ENCODE measurements at places on chromosomes 16 and 17.
A peak's percentile ranks its signal among the peaks of the same experiment; 100 is the strongest.

DNA sequence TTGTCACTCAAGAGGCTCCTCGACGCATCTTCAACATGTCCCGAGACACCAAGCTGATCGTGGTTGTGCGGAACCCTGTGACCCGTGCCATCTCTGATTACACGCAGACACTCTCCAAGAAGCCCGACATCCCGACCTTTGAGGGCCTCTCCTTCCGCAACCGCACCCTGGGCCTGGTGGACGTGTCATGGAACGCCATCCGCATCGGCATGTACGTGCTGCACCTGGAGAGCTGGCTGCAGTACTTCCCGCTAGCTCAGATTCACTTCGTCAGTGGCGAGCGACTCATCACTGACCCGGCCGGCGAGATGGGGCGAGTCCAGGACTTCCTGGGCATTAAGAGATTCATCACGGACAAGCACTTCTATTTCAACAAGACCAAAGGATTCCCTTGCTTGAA is 101.0 kb downstream of the HS3ST2 start:
- DNase-seq: no peak

DNA sequence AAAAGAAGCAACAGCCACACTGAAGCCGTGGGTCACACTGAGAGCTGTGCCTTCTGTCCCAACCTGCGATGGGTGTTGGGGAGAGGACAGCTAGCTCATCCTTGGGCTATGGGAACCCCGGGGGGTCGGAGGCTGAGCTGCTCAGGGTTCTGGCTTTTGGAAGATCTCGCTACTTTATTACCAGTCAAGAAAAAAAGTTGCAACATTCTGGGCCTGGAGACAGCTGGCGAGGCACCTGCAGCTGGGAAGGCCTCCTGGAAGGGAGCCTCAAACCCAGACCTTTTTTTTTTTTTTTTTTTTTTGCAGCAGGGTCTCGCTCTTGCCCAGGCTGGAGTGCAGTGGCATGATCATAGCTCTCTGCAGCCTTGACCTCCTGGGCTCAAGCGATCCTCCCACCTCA is 24.9 kb downstream of the TPSD1 start:
- DNase-seq: no peak

DNA sequence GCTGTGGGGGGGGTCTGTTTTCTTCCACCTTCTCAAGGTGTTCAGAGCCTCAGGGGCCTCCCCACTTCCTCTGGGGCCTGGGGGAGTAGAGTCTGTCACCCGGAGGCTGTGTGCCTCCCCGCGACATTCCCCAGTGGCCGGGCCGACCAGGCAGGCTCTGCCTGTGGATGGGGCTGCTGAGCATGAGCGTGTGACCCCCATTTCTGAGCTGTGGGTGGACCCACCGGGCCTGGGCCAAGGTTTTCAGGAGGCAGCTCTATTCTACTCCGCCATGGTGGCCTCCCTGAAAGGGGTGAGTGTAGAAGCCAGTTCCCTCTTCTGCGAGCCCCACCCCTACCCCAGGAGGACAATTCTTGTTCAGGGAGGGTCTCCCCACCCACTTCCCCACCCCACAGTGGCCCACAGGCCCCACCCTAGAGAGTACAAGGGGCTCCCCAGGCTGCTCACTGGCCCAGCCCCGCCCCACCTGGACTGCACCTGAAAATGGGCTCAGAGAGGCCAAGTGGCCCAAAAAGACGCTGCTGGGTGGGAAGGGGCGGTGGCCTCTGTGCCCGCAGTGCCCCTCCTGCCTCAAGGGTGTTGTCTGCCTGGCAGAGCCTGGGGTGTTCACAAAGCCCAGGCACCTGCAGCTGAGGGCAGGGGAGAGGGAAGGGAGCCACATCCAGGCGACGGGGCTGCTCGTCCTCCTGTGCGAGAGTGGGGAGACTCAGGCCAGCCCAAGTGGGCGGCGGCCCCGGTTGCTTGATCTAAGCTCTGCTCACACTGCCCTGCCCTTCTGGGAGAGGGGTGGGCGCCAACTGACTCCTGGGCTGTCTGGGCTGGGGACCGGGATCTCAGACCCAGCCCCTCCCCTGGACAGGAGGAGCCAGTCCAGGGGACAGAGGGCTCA is 1.3 kb downstream of the MSLN start:
- no peak for DNase-seq

GRCh38 chr16:11407047-11407982 is 62.1 kb downstream of the RMI2 start:
- DNase-seq: peak; percentile 25

DNA sequence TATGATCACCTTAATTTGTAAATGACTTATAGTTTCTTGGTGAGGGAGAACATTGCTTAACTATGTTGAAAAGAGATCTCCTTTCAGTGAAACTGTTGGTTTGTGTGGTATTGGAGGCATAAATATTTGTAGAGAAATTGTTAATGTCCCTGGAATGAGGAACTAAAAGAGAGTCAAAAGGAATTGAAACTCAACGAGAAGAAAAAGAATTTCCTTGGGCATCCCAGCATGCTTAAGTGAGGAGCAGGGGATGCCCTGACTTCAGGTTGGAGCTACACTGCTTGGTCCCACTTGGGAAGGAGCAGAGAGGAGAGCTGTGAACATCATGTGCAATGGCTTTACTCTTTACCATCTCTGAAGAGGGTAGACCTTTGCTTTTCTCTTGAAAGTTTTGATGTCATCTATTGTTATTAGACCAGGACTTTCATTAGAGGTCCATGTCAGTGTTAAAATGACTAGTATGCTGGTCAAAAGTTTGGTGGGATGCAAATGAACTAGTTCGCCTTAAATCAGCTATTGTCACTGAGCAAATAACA is 21.7 kb downstream of the KRT23 start:
- no peak for DNase-seq

GRCh38 chr16:89658221-89658879 is 714 bp downstream of the SPATA33 start:
- no peak for DNase-seq

- DNase-seq: peak; percentile 63
These were observed 17.8 kb upstream of the RAI1 start for GRCh38 chr17:17663160-17664063.

DNA sequence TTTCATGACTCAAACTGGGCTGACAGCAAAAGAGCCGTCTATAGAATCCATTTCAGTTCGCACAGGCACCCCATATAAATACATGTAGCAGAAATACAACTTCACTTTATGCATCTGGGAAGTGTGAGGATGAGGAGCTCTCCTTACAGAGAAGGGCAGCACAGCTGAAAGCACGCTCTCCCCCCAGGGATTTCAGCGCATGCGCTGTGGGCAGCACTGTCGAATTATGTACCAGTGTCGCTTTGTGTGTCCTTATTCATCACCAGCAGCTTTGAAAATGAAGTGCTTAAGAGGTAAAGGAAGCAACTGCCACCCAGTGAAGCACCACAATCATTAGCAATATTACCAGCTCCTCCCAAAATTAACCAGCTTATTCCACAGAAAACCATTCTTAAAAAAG is 39.9 kb downstream of the CEP95 start:
- no peak for DNase-seq

- no peak for DNase-seq
These were observed 742.1 kb upstream of the SOX9 start for GRCh38 chr17:71378741-71379140.

DNA sequence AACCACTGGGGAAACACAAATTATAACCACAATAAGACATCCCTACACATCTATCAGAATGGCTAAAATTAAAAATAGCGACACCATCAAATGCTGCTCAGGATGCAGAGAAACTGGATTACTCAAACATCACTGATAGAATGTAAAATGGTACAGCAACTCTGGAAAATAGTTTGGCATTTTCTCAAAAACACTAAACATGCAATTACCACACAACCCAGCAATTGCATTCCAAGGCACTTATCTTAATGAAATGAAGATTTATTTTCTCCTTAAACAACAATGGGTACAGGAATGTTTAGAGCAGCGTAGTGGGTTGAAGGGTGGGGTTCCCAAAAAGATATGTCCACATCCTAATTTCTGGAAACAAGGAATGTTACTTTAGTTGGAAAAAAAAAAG is 309.0 kb upstream of the PMFBP1 start:
- DNase-seq: no peak

DNA sequence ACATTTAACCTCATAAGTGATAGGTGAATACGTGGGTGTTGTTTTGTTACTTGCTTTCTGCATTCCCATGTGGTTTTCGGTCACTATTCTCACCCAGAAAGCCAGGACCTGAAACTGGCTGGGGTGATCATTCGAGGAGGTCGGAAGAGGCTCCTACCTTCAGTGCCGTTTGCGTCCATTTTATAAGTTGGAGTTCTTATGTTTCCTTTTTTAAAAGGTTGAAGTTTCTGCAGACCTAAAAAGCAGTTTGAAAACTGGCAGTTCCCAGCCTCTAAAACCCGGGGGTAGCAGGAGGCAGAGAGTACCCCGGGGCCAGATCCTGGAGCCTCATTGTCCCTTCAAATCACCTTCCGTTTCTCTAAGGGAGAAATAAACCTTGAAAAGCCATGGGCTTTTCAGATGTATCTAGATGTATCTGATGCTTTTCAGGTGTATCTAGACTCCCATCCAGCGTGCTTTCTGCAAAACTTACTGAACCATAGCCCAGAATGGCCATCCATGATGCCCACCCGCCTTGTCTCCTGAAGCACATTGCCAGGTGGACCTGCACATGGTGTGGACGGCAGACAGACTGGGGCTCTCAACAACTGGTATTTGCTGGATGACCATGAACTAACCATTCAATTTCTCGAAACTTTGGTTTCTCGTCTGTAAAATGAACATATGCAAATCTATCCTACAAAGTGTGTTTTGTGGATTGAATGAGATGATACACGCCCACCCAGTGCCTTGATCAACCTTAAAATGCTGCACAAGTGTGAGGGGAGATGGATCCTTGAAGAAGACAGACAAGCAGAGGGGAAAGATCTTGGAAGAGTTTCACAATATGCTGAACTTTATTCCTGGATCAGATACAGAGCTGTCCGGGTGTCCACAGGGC is 1.3 kb downstream of the NLRC5 start:
- DNase-seq: no peak

GRCh38 chr16:13680021-13680889 is 239.7 kb upstream of the ERCC4 start:
- DNase-seq: no peak

DNA sequence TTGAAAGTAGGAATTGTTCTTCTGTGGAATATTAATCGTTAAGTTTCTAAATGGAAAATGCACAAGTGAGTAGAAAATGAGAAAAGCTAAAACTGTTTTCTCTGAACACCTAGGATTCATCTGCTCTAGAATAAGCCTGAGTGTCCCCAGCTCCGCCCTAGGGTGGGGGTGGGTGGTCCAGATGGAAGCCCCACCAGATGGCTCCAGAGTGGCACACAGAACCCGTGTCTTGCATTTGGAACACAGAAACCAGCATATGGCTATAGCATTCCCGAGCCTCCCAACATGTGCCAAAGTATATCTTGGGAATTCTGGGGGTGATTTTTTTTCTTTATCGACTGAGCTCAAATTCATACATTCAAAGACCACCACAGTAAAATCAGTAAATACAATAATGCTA is 517.7 kb upstream of the PSMD7 start:
- DNase-seq: no peak

DNA sequence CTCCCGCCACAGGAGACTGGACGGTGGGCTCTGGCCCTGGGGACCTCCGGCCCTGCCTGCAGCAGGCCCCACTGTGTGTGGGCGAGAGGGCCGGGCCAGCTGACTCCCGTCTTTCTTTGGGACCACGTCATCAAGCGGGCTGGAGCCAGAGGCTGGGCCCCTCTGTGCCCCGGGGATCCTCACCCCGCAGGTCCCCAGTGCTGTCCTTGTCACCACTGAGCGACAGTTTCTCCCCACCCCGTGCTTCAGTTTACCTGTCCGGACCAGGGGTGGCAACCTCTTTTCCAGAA is 181.9 kb upstream of the ZNF469 start:
- no peak for DNase-seq

- no peak for DNase-seq
These were observed 50.7 kb downstream of the RNF213 start for GRCh38 chr17:80311216-80311827.

GRCh38 chr16:53282328-53282727 is 151.9 kb upstream of the RBL2 start:
- DNase-seq: no peak

DNA sequence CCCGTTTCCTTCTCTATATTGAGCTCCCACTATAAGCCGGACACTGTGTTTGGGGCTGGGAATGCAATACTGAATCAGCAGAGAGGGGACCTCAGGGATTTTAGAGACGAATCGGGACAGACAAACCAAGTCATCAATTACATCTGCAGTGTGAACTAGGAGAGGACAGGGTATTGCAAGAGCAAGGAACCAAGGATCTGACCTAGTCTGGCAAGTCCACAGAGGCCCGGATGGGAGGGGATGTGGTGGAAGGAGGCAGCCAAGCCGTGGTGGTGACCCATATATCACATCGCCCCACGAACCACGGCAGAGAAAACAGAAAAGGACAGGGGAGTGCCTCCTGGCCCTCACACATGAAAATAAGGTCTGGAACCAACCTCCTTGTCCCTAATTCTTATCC is 28.1 kb upstream of the NXPH3 start:
- DNase-seq: no peak

DNA sequence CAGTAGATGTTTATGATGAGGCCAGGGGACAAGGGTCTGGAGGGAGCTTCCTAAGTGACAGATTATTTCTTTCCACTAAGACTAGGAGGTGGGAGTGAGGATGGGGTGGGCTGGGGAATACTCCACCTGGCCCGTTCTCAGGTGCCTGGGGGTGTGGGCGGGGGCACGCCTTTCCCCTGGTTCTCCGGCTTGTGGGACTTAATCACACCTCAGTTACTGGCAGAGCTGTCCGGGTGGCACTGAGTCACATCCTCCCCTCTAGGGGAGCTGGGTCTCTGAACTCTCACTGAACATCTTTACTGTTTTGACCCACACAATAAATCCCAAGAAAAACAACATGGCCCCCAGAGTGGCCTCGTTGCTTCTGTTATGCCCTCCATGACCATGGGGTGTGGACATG is 332.8 kb downstream of the MAF start:
- DNase-seq: no peak

DNA sequence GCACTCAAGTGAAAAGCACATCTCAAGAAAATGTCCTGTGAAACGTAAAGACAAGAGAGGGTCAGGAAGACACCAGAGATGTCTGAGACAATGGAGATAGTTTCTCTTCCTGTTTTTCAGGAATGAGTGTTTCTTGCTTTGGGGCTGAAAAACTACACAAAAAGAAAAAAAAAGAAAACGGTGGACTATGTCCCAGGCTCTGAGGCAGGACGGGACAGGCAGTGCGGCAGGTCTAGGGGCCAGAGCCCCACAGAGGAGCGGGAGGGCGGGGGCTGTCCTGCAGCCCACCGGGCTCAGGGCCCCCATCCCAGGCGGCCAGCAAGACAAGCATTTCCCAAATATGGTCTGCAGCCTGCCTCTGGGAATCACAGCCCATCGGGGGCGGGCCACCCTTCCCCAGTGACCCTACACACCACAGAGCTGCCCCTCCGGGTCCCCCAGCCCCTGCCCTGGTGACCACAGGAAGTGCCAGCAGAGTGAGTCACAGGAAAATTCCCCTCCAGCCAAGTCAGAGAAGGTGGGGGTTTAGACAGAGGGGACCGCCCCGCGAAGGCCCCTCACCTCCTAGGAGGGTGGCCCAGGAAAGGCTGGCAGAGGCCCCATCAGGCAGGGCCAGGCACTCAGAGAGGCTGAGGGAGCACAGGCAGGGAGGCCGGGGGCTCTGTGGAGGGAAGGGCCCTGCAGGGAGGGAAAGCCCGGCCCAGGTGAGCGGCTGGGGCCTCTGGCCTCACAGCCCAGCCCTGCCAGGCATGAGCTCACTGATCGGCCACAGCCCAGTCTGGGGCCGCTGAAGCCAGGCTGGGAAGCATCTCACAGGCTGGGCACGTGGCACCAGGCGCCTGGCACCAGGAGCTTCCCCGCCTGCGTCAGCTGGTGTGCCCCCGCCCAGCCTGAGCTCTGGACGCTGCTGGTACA is 6.3 kb downstream of the BCAR1 start:
- no peak for DNase-seq
